ENCODE measurements at places on chromosomes 13 and 19.

GRCh38 chr19:16737911-16738310 is 18.3 kb downstream of the NWD1 start:
- peak; percentile 25 for DNase-seq

GRCh38 chr19:6271721-6272410 is 7.9 kb downstream of the MLLT1 start:
- DNase-seq: no peak

DNA sequence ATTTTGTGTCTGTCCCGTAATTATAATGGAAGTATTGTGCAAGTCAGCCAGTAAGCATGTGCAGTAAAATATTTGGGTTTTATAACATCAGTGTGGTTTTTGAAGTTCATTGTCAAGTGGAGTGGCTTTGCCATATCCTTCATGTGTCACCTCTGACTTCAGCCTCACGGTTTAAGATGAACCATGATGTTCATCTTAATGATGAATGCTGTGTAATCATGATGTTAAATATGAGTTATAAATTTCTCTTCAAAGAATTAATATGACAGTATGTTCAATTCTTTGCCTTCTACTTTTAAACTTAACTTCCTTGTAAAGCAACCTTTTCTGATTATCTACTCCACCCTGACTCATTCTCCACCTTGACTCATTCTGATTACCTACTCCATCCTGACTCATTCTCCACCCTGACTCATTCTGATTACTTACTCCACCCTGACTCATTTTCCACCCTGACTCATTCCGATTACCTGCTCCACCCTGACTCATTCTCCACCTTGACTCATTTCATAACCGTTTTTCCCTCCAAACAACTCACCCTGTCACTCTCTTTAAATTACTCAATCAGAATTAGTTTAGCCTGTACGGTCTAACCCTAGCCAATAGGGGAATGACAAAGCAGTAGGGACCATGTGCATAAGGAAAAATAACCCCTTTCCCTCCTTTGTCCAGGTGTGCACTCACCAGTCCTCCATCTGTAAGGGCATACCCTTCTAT is 50.3 kb upstream of the ANKRD10 start:
- DNase-seq: peak; percentile 73

DNA sequence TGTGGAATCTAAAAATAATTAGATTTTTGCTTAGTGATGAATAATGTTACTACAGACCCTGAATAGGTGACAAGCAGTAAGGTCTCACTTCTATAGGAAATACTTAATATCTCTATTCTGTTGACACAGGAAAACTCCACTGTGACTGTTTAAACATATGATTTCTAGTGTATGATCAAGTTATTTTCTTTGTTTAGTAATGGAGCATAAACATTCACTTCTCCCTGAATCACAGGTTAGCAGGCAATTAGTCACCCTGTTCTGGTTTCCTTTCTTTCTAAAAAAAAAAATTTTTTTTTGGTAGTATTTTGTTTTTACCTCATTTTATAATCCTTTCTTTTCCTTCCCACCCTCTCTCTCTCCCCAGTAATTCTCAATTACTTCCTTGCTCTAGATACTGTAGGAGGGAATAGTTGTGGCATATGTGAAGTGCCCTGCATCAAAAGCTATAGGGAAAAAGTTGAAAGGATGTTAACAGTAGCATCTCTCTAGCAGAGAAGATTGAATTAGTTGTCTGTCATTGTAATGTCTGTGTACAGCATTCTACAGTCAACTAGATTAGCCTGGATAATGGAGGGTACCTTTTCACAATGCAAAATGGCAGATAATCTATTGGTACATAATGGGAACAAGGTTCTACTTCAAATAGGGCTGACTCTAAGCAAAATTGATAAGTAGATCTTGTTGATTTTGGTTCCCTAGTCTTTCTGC is 3.5 kb downstream of the HS6ST3 start:
- peak; percentile 40 for DNase-seq

DNA sequence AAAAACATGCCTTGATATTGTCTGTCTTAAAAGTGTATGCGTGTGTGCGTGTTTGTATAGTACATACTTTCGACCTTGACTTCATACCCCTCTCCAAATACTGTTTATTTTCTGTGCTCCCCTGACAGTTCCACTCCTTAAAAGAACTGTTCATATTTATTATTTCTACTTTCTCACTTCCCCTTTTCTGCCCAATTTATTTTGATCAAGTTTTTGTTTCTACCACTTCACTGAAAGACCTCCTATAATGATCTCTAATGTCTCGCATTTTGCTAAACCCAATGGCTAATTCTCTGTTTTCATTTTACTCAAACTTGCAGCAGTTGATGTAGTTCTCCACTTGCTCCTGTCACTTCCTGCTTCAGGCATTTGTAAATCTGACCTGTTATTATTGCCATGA is 426.1 kb upstream of the KLF12 start:
- no peak for DNase-seq

DNA sequence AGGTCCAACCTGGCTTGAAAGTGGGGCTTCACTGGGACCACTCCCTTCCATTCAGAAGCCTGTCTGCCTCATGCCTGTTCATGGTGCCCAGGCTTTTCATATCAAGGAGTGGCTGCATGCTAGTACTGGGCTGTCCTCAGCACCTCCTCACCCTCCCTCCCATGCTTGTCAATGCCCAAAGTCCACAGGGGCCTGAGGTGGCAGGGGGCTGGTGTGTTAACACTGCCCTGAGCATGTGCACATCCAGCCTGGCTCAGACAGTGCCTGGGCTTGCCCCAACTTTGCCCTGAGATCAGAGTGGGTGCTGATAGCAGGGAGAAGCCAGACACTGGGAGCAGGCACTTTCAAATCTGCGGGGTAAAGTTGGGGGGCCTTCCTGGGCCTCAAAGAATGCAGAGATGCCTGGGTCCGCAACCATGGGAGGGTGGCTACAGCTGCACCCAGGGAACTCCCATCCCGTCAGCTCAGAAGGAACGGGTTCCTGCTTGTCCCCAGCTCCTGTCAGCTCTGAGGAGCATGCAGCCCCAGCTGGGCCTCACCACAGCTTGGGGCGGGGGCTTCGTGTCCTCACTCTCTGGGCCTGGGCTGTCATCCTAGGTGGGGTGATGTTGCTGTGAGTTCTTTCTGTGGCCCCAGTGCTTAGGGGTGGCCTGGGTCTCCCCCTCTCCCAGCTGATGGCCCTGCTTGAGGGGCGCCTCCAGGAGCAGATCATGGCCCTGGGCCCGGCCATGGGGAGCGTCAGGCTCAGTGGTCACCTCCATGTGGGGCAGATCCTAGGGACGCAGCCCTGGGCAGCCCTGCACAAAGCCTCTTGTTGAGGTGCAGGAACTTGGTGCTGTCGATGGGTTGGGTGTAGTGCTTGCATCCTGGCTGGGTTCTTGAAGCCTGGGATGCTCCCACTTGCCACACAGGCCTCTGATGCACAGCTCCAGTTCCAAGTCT is 830.6 kb upstream of the SLITRK5 start:
- DNase-seq: no peak

DNA sequence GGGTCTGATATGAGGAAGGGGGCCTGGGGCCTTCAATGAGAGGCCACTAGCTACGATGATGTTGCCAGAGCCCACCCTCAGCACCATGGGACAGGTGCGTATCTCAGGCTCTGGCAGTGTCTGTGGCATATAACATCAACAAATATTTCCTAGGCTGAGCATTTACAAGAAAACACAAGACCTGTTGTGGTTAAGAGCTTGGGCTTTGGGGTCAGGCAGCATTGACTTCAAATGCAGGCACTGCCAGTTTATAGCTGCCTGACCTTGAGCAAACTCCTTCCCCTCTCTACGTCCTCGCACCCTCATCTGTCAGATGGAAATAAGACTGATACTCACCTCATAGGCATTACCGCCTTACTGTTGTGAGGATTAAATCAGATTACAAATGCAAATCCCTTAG is 156.0 kb downstream of the KATNAL1 start:
- DNase-seq: no peak

- peak; percentile 2 for DNase-seq
Observed at GRCh38 chr13:67390462-67391086, 160.4 kb upstream of the PCDH9 start.

GRCh38 chr19:294946-295686 is 3.9 kb upstream of the PLPP2 start:
- DNase-seq: peak; percentile 63

GRCh38 chr19:11138601-11139300 is 16.8 kb downstream of the SPC24 start:
- peak; percentile 87 for DNase-seq

DNA sequence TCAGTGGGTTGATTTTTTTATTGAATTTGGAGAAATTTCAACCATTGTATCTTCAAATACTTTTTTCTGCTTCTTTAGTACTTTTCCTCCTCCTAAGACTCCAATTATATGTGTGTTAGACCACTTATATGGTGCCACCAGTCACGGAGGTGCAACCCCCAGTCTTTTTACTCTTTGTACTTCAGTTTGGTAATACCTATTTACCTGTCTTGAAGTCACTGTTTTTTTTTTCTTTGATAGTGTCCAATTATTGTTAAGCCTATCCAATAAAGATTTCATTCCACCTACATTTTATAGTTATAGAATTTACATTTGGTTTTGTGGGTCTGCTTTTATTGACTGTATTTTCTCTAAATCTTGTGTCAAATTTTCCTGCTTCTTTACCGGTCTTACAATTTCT is 14.9 kb downstream of the ZNF283 start:
- peak; percentile 22 for DNase-seq

- no peak for DNase-seq
Observed at GRCh38 chr13:83531022-83531421, 351.3 kb downstream of the SLITRK1 start.

DNA sequence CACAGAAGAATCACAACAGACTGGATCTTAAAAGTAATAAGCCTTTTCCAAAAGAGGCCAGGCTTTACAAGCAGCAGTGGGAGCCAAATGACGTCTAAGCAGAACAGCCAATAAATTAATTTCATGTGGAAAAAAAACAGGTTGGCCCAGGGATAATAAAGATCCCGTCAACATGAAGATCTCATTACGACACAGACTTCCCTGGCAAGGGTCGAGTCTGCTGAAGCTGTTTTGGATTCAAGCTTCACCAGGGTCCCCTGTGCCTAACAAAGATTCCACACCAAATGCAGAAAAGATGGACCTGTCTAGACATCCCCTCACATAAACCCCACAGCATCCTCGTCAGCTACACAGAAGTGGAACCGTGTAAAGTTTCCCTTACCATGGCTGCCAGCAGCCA is 215.1 kb upstream of the ZNF507 start:
- no peak for DNase-seq

DNA sequence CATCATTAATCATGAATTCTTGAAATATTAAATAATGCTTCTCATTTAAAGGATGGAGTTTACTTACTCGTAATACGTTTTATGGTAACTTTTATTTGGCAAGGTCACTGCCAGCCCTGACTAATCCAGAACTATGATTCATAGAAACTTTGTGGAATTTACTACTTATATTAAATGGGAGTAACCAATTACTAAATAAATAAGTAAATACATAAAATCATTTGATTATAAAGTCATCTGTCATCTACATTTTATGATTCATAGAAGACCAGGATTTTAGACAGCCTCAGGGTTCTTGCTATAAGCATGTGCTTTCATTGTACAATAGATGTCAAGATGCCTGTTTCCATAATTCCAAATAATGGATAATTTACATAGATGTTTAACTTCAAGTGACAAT is 611.1 kb downstream of the TBC1D4 start:
- no peak for DNase-seq

DNA sequence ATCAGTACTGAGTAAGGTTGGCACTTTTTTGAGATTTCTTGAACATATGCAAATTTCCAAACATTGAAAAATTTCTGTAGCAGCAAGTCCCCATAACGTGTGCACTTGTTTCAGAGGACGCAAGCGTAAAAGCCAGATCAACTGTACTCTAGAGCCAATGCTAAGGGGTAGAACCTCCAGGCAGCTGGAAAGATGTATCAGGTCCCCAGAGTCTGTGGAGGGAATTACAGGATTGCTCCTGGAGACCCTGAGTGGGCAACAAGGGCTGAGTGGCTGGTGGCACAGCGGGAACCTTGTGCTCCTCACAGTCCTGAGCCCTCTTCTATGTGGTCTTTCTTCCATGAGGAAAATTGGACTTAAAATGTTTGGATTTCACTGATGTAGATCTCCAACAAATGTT is 53.9 kb upstream of the AMER2 start:
- no peak for DNase-seq

DNA sequence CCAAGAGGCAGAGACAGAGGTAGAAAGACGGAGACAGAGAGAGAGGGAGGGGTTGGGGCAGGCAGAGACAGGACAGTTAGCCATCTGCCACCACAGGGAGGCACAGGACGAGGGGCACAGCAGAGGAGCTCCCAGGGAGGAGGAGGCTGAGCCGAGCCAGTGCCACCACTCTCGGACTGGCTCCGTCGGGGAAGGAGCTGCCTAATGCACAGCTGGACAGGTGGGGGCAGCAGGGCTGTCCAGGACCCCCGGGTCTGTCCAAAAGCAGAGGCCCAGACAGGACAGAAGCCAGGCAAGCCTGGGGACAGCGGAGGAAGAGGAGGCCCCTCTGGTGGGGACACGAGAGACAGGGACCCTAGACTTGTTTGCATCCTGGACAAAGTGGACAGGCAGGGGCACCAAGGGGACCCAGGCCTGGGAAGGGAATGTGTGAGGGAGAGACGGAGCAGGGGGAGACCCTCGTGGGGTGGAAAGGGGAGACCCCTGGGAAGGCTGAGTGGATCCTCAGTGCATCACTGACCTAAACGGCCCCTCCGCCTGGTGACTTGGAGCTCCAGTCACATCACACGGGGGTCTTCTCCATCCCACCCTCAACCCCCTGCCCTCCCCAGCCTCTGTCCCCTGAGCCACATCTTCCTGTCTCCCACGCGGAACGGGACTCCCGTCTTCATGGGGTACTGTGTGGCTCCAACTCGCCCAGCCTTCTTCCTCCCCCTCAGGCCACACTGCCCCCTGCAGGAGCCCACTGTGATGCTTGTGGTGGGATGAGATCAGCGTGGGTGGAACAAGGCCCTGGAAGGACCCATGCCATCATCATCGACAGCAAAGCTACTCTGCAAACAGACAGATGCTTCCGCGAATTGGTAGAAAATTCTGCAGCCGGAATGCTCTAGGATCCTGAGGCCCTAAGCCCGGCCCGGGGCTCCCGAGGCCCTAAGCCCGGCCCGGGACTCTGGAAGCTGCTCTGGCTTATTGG is 915 bp downstream of the F10 start:
- peak; percentile 2 for DNase-seq

GRCh38 chr13:23288564-23288963 is 107.8 kb downstream of the SGCG start:
- DNase-seq: no peak

DNA sequence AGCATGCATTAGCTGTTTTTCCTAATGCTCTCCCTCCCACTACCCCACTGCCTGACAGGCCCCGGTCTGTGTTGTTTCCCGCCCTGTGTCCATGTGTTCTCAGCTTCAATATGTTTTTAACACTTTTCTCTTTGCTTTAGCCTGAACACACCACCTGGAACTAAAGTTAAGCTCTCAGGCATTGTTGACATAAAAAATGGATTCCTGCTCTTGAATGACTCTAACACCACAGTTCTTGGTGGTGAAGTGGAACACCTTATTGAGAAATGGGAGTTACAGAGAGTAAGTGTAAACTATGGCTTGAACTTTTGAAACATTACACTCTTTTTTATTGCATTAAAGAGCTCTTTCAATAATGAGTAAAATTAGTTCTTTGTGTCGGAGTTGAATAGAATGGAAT is 70.1 kb downstream of the TDRD3 start:
- peak; percentile 17 for DNase-seq

Data from DMS53 (cell line).